ENCODE measurements at places on chromosomes 5 and 9.

DNA sequence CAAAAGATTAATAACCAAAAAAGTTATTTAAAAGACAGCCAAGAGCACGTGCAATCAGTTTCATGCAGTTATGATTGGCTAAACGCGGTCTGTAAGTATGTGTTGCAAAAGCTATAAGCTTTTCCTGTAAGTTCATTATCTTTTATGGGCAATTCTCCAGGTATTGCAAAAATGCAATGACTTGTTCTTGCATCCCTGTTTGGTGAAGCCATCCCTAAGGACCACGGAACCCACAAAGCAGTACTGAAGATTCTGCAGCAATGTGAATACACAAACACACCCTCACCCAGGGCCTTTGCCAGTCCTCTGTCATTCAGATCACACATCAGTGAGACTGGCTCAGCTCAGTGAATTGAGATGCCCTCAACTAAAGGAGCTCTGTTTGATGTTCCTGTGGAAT, 11.4 kb downstream of the GCNT4 start:
- DNase-seq, result no peak

GRCh38 chr9:7150153-7150890, 392.5 kb downstream of the KDM4C start:
- DNase-seq, result no peak

- DNase-seq, result no peak
These were observed 261.6 kb downstream of the SEMA5A start for GRCh38 chr5:9284272-9284671.

- no peak for DNase-seq
These were observed 145.6 kb downstream of the DAB2IP start for GRCh38 chr9:121797081-121797480.

DNA sequence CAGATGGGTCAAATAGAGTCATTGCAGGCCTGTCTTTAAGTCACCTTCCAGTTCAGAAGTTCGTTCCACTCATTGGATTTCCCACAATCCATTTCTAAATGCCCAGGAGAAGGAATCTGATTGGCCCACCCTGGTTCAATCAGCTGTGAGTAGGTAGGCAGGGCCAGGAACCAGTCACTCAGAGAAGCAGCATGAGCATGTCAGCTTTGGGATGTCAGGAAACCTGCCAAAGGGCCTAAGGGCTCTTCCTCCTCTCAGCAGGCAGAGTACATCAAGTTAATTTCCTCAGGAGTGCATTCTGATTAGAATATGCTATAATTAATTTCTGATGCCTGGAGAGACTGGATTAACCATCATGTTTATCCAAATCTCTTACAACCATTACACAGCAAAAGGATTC, 412.9 kb upstream of the CCNH start:
- no peak for DNase-seq

GRCh38 chr5:152246401-152246800, 158.7 kb downstream of the NMUR2 start:
- DNase-seq, result no peak
